Upper lobe of left lung (tissue), 6 donors: ENCODE measurements at places on chromosomes 3 and 15.

GRCh38 chr3:40201770-40202169, 107.7 kb upstream of the EIF1B start:
- no peaks in the 10 kb centered on the region for H3K27me3 ChIP-seq
- H3K4me1 ChIP-seq = no peaks in the 10 kb centered on the region

DNA sequence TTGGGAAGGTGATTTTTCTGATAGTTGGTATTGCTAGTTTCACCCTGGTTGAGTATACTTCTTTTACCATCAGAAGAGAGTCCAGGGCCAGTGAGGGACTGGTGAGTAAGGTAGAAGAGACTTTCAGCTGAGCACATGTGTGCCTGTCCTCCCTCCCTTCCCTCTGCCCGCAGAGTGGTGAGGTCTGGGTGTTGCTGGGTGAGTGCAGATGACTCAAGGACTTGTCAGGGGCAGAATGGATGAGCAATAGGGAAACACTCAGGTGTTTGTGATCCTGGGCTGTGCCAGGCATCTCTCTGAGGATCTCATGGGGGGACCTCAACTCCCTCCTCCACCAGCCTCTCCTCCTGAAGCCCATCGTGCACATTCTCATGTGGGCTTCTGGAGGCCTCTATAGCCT, 76.0 kb upstream of the GSK3B start:
- DNase-seq = no peak
- no peak overlapping the region for H3K27ac ChIP-seq
- no peaks in the 10 kb centered on the region for H3K36me3 ChIP-seq
- no peak overlapping the region for H3K4me3 ChIP-seq
- H3K4me1 ChIP-seq = no peaks in the 10 kb centered on the region

- H3K27me3 ChIP-seq = no peaks in the 10 kb centered on the region
- H3K27ac ChIP-seq = no peak overlapping the region
- DNase-seq = no peak
- no peaks in the 10 kb centered on the region for H3K36me3 ChIP-seq
Observed at GRCh38 chr3:169744366-169745054, 20.4 kb downstream of the TERC start.

- no peaks in the 10 kb centered on the region for H3K36me3 ChIP-seq
- H3K4me3 ChIP-seq = no peak overlapping the region
- no peak overlapping the region for H3K27ac ChIP-seq
- no peaks in the 10 kb centered on the region for H3K4me1 ChIP-seq
- H3K27me3 ChIP-seq = no peaks in the 10 kb centered on the region
Observed at GRCh38 chr15:98628216-98628615, 20.1 kb upstream of the IGF1R start.

DNA sequence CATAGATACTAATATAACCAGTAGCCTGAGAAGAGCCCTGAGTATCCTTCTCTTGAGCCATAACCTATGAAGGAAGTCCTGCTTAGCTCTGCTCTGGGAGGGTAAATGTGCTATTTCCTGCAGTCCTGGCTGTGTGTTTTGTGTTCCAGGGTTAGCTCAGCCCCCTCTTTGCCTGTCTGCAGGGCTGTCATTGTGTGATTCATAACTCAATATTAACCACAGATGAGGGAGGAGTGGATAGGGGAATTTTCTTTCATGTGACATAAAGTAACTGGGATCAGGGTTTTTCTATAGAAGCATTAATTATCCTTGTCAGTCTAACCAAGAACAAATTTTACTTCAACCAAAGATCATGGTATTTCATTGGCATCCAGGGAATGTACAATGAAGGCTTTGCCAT, 183.3 kb upstream of the ZBTB20 start:
- H3K4me1 ChIP-seq = no peaks in the 10 kb centered on the region
- no peak overlapping the region for H3K27ac ChIP-seq
- no peaks in the 10 kb centered on the region for H3K27me3 ChIP-seq
- DNase-seq = no peak
- H3K4me3 ChIP-seq = no peak overlapping the region

- H3K4me1 ChIP-seq = no peaks in the 10 kb centered on the region
- no peaks in the 10 kb centered on the region for H3K36me3 ChIP-seq
- H3K27me3 ChIP-seq = no peaks in the 10 kb centered on the region
Observed at GRCh38 chr3:107450254-107450893, 72.4 kb upstream of the BBX start.

DNA sequence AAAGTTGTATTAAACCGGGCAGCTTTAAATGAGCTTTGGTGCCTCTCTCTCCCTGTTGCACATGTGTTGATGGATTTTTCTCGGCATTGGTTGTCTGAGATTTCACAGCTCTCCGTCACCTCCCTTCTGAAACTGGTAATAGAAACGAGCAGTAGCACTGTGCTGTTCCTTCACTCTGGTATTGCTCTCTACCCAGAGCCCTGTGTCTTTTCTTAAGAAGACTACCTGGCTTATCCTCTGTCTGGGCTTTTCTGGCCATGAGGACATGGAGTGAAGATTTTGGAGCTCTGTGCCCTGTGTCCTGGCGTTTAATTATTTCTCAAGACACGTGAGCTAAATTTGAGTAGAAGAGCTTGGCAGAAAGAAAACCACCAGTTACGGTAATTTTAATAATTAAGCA, 209.6 kb upstream of the EIF1B start:
- DNase-seq = no peak
- H3K27ac ChIP-seq = no peak overlapping the region
- no peak overlapping the region for H3K4me3 ChIP-seq
- no peaks in the 10 kb centered on the region for H3K27me3 ChIP-seq
- no peaks in the 10 kb centered on the region for H3K36me3 ChIP-seq
- H3K4me1 ChIP-seq = no peaks in the 10 kb centered on the region
